Fibroblast of skin of right biceps (primary cell): ENCODE measurements at places on chromosomes 4 and X.

GRCh38 chr4:140529434-140529833 is 5.5 kb downstream of the ELMOD2 start:
- DNase-seq, result no peak

DNA sequence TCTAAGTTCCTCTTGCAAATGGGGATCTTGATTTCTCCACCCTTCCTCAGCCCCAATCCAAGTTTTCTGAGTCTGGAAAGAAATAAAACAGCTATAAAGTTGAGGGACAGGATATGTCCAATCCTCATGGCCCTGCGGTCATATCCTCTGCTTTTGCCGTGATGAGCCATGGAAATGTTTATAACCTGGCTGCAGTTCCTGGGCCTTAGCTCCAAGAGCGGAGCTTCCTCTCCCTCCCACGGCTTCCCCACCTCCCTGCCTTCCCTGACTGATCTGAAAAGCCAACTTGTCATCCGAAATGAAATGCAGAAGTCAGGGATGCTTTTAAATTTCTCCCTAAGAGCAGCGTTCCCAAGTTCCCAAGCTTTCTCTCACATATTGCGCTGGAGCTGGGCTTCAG is 221.5 kb upstream of the SFRP2 start:
- DNase-seq, result peak; percentile 39

DNA sequence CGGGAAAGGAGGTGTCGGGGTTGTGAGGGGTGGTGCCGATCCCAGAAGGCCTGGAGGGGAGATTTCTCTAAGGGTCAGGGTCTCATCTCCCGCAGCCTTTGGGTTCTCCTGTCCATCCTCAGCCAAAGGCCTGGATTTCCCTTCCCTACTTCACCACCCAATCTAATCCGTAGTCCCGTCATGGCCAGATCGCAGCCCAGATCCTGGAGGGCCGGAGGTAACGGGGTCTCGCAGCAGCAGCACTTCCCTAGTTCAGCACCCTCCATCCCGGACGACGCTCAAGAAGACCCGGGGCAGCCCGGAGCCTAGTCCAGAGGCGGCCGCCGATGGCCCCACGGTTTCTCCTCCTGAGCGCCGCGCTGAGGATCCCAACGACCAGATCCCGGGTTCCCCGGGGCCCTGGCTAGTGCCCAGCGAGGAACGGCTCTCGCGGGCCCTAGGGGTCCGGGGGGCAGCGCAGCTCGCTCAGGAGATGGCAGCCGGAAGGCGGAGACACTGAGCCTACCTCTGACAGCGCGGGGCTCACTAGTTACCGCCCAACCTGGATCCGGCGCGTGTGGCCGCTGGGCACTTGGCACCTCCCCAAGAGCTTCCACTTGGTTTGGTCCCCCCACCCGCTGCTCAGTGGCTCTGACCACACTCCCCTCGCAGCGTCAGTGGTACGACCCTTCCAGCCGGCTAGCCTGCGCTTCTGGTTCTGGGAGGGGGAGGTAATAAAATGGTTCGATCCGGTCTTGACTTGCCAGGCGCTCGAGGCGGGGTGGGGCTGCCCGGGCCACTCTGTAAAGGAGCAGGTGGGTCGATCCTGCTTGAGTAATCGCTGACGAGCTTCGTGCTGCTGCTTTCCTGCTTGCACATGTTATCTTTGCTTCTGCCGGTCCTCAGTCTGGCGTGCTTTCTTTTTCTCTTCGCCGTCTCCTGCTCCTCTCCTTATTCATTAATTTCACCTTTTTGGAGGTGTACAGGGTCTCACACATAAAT is 3.6 kb downstream of the MAGIX start:
- peak; percentile 52 for DNase-seq

DNA sequence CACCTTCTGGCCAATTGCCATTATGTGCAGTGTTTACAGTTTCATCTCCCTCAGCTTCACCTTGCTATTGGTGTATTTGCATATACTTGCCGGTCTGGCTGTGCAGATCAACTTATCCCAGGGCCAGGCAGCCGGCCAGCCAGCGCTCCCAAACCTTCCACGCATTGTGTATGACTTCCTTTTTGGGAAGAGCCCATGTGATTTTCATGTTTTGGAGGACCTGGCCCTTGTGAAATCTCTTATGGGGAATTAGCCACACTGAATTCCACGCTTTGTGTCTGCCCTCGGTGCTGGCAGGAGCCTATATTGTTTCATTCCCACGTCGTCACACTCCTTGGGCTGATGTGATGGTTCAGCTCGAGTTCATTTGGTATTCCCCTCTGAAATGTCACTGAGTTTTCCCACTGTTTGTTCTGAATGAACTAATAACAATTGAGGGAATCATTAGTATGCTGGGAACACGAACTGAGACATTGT is 6.0 kb upstream of the PDLIM3 start:
- no peak for DNase-seq

DNA sequence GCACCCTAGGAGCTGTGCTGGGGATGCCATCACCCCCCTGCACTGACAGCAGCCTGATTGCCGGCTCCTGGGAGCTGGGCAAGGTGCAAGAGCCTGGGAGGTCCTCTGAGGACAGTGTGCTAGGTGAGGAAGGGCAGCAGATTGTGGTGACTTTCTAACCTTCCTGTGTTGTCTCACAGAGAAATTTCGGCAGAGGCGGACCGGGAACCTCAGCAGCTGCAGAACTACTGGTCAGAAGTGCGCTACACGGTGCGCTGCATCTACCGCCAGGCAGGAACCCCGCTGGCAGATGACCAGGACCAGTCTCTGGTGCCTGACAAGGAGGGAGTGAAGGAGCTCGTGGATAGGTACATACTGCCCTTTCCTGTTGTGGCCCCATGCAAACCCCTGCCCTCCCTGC is 89.8 kb downstream of the FAM193A start:
- DNase-seq, result no peak

DNA sequence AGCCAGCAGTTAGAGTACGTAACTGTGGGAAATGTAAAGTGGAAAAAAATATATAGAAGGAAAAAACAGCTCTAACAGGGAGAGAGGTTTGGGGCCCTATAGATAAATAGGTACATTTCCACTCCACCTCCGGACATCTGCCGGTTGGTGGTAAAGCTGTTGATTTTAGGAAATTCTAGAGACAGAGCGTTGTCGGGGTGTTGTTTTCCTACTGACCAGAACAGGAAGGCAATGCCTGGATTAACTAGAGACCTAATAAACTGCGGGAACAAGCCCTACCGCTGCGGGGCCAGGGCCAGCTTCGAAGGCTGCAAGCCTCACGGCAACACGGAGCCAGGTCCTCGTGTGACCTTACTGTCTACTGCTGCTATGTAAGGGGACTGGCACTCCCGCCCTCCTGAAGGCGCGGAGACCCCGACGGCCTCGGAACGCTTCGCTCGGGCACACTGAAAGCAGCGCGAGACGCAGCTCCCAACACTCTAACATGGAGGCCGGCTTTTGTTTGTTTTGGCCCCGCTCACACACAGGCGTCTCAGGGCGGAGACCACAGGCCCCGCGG is 702 bp upstream of the CDKN2AIP start:
- no peak for DNase-seq

GRCh38 chr4:184961660-184962059 is 56.6 kb upstream of the HELT start:
- DNase-seq, result no peak

DNA sequence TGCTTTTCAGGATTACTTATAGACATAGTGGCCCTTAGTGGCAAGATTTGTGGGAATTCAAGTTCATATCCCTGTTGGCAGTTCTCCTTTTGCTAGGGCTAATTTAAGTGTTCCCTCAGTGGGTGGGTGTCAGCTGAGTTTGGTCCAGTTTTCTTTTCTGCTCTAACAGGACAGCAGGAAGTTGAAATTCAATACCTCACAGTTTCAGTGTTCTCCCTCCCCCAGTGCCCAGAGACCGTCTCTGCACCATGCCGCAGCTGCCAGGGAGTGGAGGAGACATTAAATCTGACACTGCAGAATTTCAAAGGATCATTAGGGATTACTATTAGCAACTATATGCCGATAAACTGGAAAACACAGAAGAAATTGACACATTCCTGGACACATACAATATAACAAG is 50.7 kb downstream of the UBE2NL start:
- DNase-seq, result no peak

DNA sequence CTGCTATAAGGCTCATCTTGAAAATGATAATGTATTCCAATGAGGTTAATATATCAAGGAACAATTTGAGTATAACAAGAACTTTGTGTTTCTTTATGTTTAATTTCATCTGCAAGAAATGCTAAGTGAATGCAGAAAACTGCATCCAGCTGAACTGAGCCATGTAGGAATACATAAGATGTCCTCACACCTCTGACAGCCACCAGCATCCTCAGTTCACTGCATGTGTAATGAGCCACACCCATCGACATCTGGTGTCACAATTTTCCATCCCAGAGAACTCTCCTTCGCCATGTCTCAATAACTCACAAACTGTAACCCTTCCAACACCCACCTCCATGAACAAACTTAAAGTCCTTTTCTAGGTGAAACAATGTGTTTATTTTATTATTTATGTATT is 3.3 kb upstream of the IL21 start:
- DNase-seq, result no peak

GRCh38 chrX:70960730-70961129 is 29.8 kb upstream of the SLC7A3 start:
- DNase-seq, result no peak

DNA sequence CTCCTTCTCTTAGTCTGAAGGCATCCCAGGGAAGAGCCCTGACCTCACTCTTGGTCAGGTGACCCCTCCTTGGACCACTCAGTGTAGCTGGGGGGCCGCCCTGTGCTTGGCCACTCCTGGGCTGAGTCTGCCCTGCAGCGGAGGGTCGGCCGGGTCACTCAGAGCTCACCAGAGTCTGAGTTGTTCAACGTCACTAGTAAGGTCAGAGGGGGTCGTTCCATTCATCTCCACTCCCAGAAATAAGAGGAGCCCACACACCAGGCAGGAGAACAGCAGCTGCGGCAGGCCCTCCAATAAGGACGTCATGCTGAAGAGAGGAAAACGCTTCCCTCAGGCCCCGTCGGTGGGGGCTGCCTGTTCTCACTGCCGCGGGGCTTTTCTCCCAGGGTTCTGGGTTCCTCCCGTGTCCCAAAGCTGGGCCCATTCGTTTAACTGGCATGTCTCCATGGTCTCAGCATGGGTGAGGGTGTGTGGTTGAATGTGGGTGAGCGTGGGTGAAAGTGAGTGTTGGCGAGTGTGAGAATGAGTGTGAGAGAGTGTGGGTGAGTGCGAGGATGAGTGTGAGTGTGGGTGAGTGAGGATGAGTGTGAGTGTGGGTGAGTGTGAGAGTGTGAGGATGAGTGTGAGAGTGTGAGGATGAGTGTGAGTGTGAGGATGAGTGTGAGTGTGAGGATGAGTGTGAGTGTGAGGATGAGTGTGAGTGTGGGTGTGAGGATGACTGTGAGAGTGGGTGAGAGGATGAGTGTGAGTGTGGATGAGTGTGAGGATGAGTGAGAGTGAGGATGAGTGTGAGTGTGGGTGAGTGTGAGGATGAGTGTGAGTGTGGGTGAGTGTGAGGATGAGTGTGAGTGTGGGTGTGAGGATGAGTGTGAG is 47.7 kb downstream of the ING2 start:
- DNase-seq, result no peak

- DNase-seq, result no peak
Observed at GRCh38 chrX:150889131-150889530, 9.3 kb downstream of the CD99L2 start.

DNA sequence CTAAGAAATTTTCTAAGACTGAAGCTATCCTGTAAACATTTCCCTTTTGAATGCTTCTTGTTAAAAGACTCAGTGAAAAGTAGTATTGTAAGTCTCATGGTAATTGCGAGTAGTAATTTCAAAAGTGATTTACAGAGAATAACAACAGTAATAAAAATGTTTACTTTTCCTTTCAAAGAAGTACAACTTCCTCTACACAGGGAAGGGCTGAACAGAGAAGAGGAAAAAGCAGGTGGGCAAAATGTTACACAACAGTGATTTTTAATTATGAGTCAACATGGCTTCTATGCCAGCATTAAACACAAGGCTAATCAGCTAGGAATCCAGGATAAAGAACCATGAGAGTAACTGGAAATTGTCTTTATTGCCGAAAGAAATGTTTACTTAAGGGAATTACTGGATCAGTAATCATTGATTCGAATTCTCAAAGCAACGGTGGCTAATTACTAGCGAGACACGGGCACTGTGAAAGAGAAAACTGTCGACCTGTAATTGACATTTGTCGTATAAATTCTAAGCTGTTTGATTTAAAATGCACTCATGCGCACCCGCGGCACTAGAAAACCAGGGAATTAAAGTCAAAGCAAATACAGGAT is 15.4 kb downstream of the UTP3 start:
- DNase-seq, result peak; percentile 52

DNA sequence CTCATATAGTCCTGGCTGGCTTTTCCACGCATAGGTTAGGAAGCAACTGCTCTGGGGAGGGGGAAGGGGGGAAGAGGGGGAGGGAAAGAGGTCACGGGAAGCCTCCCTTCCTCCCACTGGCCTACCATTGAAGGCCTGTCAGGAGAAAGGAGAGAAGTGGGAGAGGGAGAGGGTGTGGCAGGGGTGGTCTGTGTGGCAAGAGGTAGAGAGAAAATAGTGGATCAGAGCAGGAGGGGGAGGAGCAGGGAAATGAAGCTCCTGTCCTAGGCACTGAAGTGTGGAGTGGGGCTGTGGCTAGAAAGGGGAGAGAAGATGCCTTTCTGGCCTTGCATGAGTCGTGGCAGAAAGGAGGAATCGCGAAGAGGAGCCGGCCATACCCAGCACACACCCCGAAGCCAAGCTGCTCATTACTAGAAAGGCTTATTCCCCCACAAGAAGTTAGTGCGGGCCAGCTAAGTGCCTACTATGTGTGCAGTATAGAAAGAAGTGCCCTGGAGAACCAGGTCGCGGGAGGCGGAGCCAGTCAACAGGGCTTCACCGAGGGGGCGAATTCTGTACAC is 1.1 kb upstream of the TMEM164 start:
- no peak for DNase-seq

GRCh38 chr4:10983268-10983667 is 298.7 kb upstream of the CLNK start:
- no peak for DNase-seq

DNA sequence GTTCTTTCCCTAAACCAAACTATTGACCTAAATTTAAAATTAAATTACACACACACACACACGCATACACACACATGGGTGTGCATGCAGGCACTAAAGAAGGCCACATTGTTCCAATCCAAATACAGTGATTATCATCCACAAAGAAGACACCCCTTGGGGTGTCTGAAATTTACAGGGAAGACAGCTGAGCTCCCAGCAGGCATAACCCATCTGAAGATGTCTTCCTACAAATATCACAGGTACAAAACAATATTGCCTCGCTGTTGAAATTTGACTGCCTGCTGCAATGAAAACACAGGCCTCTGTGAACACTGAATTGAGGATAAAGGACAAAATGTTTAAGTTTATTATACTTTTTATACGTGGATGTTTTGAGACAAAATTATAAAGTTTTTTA is 50.2 kb upstream of the SLC7A11 start:
- DNase-seq, result no peak
